ENCODE measurements at places on chromosomes 1 and 21.

DNA sequence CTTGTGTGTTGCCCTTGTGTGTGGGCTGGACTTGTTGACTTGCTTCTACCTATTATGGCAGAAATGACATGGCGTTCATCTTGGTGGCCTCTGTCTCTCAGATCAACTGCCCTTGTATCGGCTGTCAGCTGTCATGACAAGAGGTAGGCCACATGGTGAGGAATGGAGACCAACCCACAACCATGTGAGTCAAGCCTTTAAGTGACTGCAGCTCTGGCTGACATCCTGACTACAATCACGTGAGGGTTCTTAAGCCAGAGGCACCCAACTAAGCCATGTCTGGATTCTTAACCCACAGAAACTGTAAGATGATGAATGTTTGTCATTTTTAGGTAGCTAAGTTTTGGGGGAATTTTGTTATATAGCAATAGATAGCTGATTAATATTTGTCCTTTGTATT, 82.1 kb downstream of the KCND3 start:
- no peak for DNase-seq

- DNase-seq, result peak; percentile 34
These were observed 21.9 kb downstream of the RD3 start for GRCh38 chr1:211469938-211470529.

DNA sequence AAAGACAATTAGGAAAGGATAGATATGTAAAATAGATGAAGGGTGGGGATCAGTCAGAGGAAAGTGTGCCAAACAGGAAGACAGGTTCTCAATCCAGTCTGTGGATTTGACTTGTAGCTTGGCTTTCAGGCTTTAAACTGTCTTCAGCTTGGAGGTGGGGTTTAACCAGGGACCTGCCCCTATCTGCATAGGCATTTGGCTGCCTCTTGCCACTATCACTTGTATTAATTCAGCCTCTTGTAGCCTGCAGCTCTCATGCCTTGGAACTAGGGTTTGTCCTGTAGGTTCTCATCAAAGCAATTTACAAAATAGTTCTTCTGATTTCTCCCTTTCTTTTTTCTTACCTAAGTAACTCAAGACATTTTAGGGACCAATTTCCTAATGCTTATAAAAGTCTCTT, 88.8 kb upstream of the PAXBP1 start:
- no peak for DNase-seq

DNA sequence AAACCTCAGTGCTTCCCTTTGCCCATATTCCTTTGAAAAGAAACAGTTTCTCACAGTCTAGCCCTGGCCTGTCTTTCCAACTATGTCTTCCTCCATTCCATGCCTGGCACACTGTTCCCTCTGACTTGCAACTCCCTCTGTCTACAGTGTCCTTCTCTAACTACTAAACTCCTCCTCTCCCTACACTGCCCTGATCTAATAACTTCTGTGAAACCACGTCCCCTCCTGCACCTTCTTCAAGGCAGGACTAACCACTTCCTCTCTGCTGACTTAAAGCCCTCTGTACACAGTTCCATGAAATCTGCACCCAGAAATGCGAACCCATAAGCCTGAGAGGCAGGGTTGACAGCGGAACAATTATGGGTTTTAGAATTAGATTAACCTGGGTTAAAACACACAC, 62.2 kb upstream of the ATP1B1 start:
- DNase-seq, result peak; percentile 2

- DNase-seq, result peak; percentile 8
These were observed 95.4 kb downstream of the INTS7 start for GRCh38 chr1:211939876-211940468.

GRCh38 chr21:16250273-16250672, 520.5 kb downstream of the USP25 start:
- no peak for DNase-seq

DNA sequence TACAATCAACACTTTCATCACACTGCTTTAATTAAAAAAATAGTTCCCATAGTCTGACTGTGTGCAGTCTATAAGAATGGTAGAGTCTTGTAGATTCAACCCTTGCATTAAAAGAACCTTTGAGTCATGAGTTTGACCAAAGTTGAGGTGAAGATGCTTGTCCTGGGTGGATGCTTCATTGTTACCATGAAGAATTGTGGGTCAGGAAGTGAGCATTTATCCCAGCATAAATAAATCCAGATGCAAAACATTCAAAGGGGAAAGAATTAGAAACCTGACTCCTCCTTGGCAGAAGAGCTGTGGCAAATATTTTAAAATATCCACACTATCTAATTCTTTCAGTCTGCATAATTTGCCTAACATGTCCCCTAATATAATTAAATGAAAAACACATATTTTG, 72.9 kb upstream of the SPAG17 start:
- no peak for DNase-seq

- DNase-seq, result no peak
These were observed 22.5 kb downstream of the TNFRSF1B start for GRCh38 chr1:12189328-12189682.

DNA sequence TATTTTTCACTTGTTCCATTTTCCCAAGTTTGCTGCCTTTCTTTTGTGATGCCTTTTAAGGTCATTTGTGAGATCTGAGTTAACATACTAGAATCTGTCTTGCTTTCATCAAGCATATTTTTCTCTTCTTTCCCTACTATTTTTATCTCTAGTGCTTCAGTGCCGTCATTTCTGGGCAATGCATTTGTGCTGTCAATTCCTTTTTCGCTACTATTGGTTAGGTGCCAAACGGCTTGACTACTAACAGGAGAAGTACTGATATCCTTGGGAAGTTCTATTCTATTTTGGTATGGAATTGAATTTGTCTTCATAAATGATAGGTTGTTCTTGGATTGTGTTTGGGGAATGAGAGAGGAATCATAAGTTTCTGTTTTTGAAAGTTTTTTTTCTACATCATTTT, 42.2 kb downstream of the LRRC53 start:
- no peak for DNase-seq

DNA sequence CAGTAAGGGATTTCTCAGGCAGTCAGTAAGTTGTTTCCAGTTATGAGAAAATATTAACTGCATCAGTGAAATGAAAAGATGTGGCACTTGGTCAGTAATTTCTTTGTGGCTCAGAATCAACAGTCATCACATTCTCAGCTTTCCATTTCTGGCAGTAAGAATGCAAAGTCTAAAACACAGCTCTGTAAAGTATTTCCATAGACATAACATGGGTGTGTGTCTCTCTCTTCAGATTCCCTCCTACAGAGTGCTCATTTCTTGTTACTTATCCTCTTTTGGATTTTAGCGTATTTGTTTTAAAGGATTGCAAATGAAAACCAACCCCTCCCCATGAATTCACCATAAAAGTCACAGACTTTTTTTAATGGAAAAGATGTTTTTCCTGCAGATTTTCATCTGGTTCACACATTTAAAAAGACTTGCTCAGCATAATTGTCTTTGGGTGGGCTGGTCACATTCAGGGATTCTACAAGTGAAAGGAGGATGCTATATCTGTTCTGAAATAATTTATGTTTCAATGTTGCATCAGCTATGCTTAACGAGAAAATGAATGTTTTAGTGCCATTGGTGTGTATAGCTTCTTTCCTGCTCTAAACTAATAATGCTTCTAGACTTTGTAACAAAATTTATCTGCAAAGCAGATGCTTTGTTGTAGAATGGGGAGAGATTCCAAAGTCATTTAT, 34.6 kb upstream of the CD55 start:
- DNase-seq, result no peak

DNA sequence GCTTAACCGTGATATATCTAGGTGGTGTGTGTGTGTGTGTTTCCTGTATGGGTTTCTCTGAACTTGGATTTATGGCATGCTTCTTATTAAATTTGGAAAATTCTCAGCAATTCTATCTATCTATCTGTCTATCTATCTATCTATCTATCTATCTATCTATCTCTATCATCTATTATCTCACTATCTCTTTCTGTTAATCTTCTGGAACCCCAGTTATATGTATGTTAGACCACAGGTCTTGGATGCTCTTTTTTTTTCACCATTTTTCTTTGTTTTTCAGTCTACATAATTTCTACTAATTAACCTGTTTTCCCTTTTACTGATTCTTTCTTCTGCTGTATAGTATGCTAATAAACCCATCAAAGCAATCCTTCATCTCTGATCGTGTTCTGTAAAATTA, 538.0 kb downstream of the PTPRU start:
- DNase-seq, result no peak

Data from stimulated activated CD8-positive, alpha-beta memory T cell treated with anti-CD3 and anti-CD28 coated beads, Interleukin-4, amount 100 ng/mL, for 24 hours (primary cell).